ENCODE measurements at places on chromosomes 12 and 14. TPM values are rescaled to one million over a fixed set of nuclear protein-coding genes. Genes with fewer than 3 reads are reported as not detected.

- DNase-seq: no peak
- H3K4me3 ChIP-seq: no peak overlapping the region
- no peak overlapping the region for H3K27ac ChIP-seq
- no peaks in the 10 kb centered on the region for H3K27me3 ChIP-seq
- H3K36me3 ChIP-seq: no peaks in the 10 kb centered on the region
Measured at GRCh38 chr12:94042321-94042720, 106.1 kb upstream of the PLXNC1 start.

DNA sequence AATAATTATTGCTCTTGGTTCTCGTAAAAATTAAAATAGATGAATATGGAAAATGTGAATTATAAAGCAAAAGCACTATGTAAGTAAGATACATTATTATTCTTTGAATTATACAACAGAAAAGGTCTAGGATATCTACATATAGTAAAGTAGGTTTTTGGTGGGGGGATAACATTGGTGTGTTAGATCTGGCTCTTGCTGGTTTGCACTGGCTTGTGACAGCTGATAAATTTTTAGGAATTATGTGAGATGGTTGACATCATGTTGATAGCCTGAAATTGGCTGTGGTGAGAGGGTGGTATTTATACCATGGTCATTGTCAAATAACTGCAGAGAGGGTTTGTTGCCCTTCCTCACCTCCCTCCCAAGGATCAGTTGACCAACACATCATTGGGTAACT lies 50.7 kb upstream of the BTG1 start:
- H3K27ac ChIP-seq: no peak overlapping the region
- H3K4me3 ChIP-seq: no peak overlapping the region
- no peaks in the 10 kb centered on the region for H3K27me3 ChIP-seq
- H3K4me1 ChIP-seq: no peaks in the 10 kb centered on the region

GRCh38 chr14:67335781-67336180 lies 23.8 kb downstream of the ATP6V1D start:
- no peak overlapping the region for H3K4me3 ChIP-seq
- DNase-seq: peak; percentile 35
- no peak overlapping the region for H3K27ac ChIP-seq
- no peaks in the 10 kb centered on the region for H3K4me1 ChIP-seq

DNA sequence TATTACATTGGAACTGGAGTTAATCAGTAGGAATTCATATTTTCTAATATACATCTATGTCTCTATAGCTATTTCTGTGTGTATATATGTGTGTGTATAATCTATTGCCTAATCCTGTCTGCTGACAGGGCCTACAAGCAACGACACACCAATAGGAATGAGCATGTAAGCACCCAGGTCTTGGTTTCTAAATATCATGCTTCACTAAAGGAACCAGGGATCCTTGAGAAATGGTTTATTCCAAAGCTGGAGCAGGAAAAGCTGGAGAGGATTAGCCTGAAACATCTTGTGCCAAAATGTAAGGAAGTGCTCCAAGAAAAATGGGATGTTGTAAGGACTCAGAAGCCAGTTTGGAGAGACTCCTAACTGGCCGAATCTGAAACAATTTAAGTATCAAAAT lies 29.3 kb upstream of the LGALS3 start:
- H3K36me3 ChIP-seq: no peaks in the 10 kb centered on the region
- no peak overlapping the region for H3K4me3 ChIP-seq
- H3K27me3 ChIP-seq: no peaks in the 10 kb centered on the region
- DNase-seq: peak; percentile 73

SMIM41 gene
- total RNA-seq: not detected

ABCD2 gene
- total RNA-seq: 0.15 TPM

- H3K36me3 ChIP-seq: no peaks in the 10 kb centered on the region
- H3K4me3 ChIP-seq: no peak overlapping the region
- DNase-seq: peak; percentile 46
- H3K27ac ChIP-seq: peak overlapping the region; percentile 72
- H3K27me3 ChIP-seq: no peaks in the 10 kb centered on the region
Measured at GRCh38 chr12:41917938-41918341, 226.7 kb downstream of the GXYLT1 start.

GNPTAB gene
- 4.7 TPM for total RNA-seq

- H3K4me1 ChIP-seq: peaks cover 16% of the 10 kb centered on the region
- no peaks in the 10 kb centered on the region for H3K36me3 ChIP-seq
- peak; percentile 40 for DNase-seq
- H3K27me3 ChIP-seq: peaks cover 88% of the 10 kb centered on the region
- peak overlapping the region; percentile 32 for H3K4me3 ChIP-seq
- no peak overlapping the region for H3K27ac ChIP-seq
Measured at GRCh38 chr14:32934881-32935633, 3.6 kb upstream of the NPAS3 start.

GLIPR1L1 gene
- not detected for total RNA-seq

- no peaks in the 10 kb centered on the region for H3K27me3 ChIP-seq
- peaks cover 36% of the 10 kb centered on the region for H3K4me1 ChIP-seq
- no peak overlapping the region for H3K27ac ChIP-seq
- peak; percentile 64 for DNase-seq
- H3K36me3 ChIP-seq: no peaks in the 10 kb centered on the region
- H3K4me3 ChIP-seq: no peak overlapping the region
Measured at GRCh38 chr12:57899010-57899662, 42.2 kb upstream of the ATP23 start.

GRCh38 chr12:15193946-15194345 lies 27.3 kb downstream of the RERG start:
- H3K27ac ChIP-seq: no peak overlapping the region
- no peak overlapping the region for H3K4me3 ChIP-seq
- H3K4me1 ChIP-seq: no peaks in the 10 kb centered on the region
- DNase-seq: no peak
- H3K36me3 ChIP-seq: no peaks in the 10 kb centered on the region
- no peaks in the 10 kb centered on the region for H3K27me3 ChIP-seq

GRCh38 chr12:67068204-67068731 lies 200.9 kb upstream of the CAND1 start:
- no peak overlapping the region for H3K27ac ChIP-seq
- H3K4me3 ChIP-seq: peak overlapping the region; percentile 66
- no peaks in the 10 kb centered on the region for H3K36me3 ChIP-seq
- peaks cover 13% of the 10 kb centered on the region for H3K27me3 ChIP-seq
- no peak for DNase-seq

GRCh38 chr14:24297190-24297964 lies 2.2 kb downstream of the DHRS1 start:
- no peaks in the 10 kb centered on the region for H3K27me3 ChIP-seq
- H3K4me3 ChIP-seq: no peak overlapping the region
- H3K36me3 ChIP-seq: peaks cover 3% of the 10 kb centered on the region

MMP19 gene
- not detected for total RNA-seq

SPIC gene
- not detected for total RNA-seq

GRCh38 chr12:115049614-115050013 lies 365.6 kb upstream of the TBX3 start:
- no peaks in the 10 kb centered on the region for H3K4me1 ChIP-seq
- peak; percentile 38 for DNase-seq
- H3K27ac ChIP-seq: no peak overlapping the region

MYO1H gene
- 0.21 TPM for total RNA-seq

HHIPL1 gene
- 0.14 TPM for total RNA-seq

GRCh38 chr12:113299619-113300237 lies 35.2 kb downstream of the SLC8B1 start:
- H3K27ac ChIP-seq: no peak overlapping the region
- H3K4me3 ChIP-seq: no peak overlapping the region
- H3K4me1 ChIP-seq: no peaks in the 10 kb centered on the region
- DNase-seq: peak; percentile 88

DNA sequence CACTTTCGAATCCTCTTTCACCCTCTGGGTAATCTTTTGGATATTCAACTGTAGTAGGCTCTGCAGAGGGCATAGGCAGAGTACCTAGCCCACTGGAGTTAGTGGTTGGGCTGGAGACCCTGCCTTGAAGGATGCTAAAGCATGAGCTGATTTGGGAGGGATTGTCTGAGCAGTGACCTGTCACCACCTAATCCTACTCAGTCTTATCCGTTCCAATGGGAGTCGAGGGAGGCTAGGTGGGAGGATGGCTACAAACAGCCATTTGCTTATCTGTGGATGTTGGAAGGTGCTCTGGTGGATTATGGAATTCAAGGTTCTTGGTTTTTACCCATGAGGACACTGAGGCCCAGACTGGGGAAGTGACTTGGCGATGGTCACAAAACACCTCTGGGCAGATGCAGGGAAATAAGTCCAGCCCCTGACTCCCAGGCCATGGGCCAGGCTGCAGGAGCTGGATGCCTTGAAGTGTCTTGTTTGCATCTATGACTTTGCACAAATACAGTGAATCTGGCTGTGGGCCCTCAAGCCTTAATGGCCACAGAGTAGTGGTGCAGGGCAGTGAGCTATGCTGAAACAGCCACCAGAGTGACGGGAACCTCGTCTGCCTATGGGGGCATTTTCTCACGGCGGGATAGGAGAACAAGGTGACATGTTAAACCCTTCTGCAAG lies 3.7 kb downstream of the KMT5A start:
- no peaks in the 10 kb centered on the region for H3K27me3 ChIP-seq
- H3K36me3 ChIP-seq: peaks cover 22% of the 10 kb centered on the region
- H3K27ac ChIP-seq: peak overlapping the region; percentile 59
- peak overlapping the region; percentile 34 for H3K4me3 ChIP-seq

DNA sequence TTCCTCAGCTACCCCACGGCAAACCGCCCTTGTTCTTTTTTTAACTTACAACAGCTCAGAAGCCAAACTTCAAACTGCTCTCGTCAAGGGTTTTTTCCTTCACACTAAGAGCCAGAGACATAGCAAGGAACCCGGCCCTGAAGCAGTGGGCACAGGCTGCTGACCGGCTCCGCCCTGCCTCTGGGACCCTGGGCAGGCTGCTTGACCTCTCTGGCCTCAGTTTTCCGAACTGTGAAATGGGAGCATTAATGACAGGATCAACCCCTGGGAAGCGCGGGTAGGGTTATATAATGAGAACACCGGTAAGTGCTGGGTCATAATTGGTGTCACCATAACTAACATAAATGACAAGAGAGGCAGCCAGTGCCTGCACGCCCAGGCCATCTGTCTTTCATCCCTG lies 21.2 kb upstream of the FZD10 start:
- H3K36me3 ChIP-seq: no peaks in the 10 kb centered on the region
- H3K27me3 ChIP-seq: peaks cover 80% of the 10 kb centered on the region
- no peaks in the 10 kb centered on the region for H3K4me1 ChIP-seq
- H3K27ac ChIP-seq: no peak overlapping the region
- H3K4me3 ChIP-seq: no peak overlapping the region

- no peak overlapping the region for H3K4me3 ChIP-seq
- H3K27ac ChIP-seq: no peak overlapping the region
- DNase-seq: no peak
- no peaks in the 10 kb centered on the region for H3K4me1 ChIP-seq
Measured at GRCh38 chr12:15274561-15274967, 47.7 kb upstream of the PTPRO start.

RIPK3 gene
- 0.24 TPM for total RNA-seq

FAM181A gene
- total RNA-seq: not detected

GRCh38 chr12:121893961-121894460 lies 5.4 kb downstream of the PSMD9 start:
- H3K27ac ChIP-seq: no peak overlapping the region
- H3K27me3 ChIP-seq: no peaks in the 10 kb centered on the region
- H3K4me1 ChIP-seq: no peaks in the 10 kb centered on the region
- H3K4me3 ChIP-seq: no peak overlapping the region

CNTN1 gene
- total RNA-seq: 4.7 TPM

DNA sequence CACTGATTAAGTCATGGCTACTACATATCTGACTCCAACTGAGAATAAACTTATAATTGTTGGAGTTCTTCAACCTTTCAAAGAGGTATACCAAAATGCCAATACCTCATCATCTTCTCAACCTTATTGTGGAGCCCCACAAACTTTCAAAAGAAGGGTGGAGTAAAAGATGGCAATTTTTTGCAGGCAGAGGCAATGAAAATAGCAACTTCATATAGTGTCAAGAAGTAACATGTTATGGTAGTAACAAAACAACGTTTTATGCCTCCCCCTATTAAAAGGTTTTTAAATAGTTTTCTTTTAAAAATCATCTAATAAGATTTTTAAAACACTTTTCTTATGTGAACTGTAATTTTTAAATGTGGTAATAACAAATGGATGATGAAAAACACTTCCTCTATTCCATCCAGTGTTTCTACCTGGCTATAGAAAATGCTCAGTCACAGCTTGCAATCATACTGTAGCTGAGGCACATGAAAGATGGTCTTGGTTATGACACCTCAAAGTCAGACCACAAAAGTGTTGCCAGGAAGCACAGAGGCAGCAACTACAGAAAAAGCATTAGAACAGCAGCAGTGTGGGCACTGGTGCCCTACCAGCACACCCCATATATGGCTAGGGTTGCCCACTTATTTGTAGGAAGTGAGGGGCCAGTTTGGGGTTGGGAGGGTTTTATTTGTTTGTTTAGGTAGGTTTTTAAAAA lies 7.0 kb downstream of the PPP1R12A start:
- H3K27ac ChIP-seq: peak overlapping the region; percentile 14
- H3K36me3 ChIP-seq: no peaks in the 10 kb centered on the region
- H3K27me3 ChIP-seq: no peaks in the 10 kb centered on the region
- no peak for DNase-seq
- H3K4me1 ChIP-seq: peaks cover 9% of the 10 kb centered on the region

MORN3 gene
- 1.1 TPM for total RNA-seq

- no peak for DNase-seq
- no peak overlapping the region for H3K27ac ChIP-seq
- no peak overlapping the region for H3K4me3 ChIP-seq
- H3K36me3 ChIP-seq: no peaks in the 10 kb centered on the region
- H3K27me3 ChIP-seq: no peaks in the 10 kb centered on the region
Measured at GRCh38 chr12:54593135-54593534, 4.7 kb upstream of the PPP1R1A start.

GRCh38 chr14:69752773-69753172 lies 14.2 kb upstream of the SRSF5 start:
- H3K27me3 ChIP-seq: no peaks in the 10 kb centered on the region
- H3K27ac ChIP-seq: no peak overlapping the region
- H3K4me1 ChIP-seq: no peaks in the 10 kb centered on the region
- H3K4me3 ChIP-seq: no peak overlapping the region

GRCh38 chr12:19710811-19711793 lies 271.8 kb downstream of the AEBP2 start:
- no peak overlapping the region for H3K27ac ChIP-seq
- no peaks in the 10 kb centered on the region for H3K36me3 ChIP-seq
- H3K4me1 ChIP-seq: no peaks in the 10 kb centered on the region
- DNase-seq: no peak

DNA sequence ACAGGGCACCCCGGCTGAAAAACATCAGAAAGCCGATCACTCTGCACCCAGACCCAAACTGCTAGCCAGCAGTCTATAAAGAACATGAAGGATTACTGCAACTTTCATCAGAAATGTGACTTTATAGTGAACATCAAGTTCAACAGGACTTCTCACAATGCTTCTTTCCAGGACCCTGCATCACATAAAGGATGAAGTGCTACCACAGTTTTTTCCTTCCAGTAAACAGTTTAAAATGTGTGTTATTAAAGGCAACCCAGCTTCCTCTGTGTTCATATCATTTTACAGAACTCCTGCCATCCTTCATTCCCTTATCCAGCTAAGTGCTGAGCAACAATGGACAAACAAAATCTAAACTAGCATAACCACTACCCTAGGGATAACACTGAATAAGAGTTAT lies 280.3 kb upstream of the DIO2 start:
- no peaks in the 10 kb centered on the region for H3K36me3 ChIP-seq
- no peak overlapping the region for H3K27ac ChIP-seq
- H3K27me3 ChIP-seq: no peaks in the 10 kb centered on the region
- H3K4me1 ChIP-seq: no peaks in the 10 kb centered on the region

NABP2 gene
- total RNA-seq: 32.0 TPM

MYH6 gene
- total RNA-seq: 8,484 TPM

- no peaks in the 10 kb centered on the region for H3K4me1 ChIP-seq
- H3K27me3 ChIP-seq: no peaks in the 10 kb centered on the region
- no peak overlapping the region for H3K4me3 ChIP-seq
Measured at GRCh38 chr12:101021911-101022388, 188.1 kb downstream of the SLC5A8 start.

GRCh38 chr12:66199831-66200509 lies 11.0 kb downstream of the IRAK3 start:
- no peak overlapping the region for H3K27ac ChIP-seq
- H3K4me1 ChIP-seq: no peaks in the 10 kb centered on the region
